Mucosa of descending colon (tissue), 3 donors: ENCODE measurements at places on chromosomes 1 and 21. TPM values are rescaled to one million over a fixed set of nuclear protein-coding genes. Genes with fewer than 3 reads are reported as not detected.
A peak's percentile ranks its signal among the peaks of the same experiment; 100 is the strongest.

The TPTE gene
- total RNA-seq: not detected

DNA sequence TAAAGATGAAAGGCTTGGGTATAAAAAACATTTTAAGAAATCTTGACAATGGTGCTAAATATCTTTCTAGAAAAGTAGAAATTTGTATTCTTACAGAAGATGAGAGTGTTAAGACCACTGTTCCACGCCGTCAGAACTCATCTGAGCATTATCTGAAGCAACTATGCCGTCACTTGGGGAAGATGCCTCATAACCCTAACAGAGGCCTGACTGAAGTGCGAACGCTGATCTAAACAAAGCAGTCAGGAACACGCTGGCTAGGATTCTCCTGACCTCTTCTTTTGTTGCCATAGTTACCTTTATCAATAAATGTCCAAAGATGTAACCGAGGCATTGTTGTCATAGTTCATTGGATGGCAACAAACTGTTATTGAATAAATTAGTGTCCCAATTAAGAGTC is 612.4 kb downstream of the LTN1 start:
- DNase-seq: no peak

GRCh38 chr1:156599811-156600210 is 1.5 kb downstream of the GPATCH4 start:
- DNase-seq: no peak

- no peak for DNase-seq
Measured at GRCh38 chr21:35925497-35925896, 134.8 kb downstream of the SETD4 start.

- no peak for DNase-seq
Measured at GRCh38 chr1:209218113-209218512, 365.4 kb upstream of the CAMK1G start.

DNA sequence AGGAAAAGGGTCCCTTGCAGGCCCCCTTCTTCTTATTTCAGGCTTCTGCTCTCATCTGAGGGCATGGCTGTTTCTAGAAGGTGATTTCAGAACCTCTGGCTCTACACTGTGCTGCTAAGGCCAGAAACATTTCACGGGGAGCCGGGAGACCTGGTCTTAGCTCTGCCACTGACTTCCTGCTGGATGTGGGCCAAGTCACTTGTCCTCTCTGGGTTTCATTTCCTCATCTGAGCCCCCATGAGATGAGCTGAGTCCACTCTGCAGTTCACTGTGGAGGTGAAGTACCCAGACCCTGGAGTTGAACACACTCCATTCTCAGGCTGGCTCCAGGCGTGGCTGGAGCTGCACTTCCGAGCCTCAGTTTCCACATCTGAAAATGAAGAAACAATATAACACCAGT is 2.1 kb downstream of the PADI1 start:
- peak; percentile 61 for DNase-seq

DNA sequence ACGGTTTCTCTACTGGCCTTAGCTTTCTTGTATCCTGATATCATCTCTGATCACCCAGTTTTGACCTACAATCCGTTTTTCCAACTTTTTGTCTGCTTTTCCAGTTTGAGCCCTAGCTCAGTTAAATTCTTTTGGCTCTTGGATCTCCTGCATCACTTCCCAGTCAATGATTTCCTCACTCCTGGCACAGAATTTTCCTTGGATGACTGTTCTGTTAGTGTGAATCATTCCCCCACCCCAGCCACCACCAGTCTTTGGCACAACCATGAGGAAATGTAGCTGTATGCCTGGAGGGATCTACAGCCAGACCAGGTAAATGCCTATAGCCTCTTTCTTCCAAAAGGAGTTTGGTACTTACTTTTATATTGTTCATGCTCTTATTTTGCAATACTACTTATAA is 187.2 kb upstream of the PTGFR start:
- DNase-seq: no peak

DNA sequence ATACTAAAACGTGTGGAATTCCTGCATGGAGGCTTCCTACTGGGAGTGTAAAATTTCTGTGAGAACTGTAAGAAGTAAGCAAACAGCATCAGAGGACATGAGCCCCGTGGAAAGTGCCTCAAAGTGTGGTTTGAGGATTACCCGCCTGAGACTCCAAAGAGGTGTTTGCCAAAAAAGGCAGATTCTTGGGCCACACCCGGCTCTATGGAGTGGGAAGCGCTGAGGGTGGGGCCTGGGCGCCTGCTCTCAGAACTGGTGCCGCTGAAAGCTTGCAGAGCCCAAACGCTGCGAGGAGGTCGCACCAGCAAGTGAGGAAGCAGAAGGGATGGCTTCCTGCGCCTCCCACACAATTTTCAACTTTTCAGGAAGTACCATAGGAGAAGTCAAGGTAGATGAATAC is 43.0 kb upstream of the PSEN2 start:
- peak; percentile 63 for DNase-seq

DNA sequence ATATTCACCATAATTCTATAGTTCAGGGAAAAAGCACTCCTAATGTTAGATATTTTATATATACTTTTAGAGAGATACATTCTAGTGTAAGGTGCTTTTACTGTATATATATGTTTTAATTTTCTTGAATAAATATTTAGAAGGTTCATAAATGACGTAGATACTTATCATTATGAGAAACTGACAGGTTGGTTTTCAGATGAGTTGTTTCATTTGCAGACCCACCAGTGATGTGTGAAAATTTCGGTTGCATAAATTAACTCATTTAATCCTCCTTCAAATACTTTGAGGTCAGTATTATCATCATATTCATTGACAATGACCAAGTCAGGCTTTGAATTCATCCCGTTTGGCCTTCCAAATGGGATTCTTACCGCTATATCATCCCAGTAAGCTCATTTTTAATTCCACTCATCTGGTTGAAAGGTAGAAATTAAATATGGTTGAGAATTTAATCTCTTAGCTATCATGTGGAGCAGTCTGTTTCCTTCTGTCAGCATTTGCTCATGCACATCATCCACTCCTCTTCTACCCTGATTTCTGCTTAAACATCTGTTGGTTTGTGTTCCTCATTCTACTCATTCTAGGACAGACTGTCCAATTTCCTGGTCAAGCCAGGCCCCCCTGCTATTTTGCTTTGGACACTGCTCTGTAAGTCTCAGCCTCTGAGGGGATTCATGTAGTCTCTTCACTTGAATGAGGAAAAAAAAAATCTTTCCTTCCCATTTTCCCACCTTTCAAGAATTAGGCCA is 1156.6 kb downstream of the PLA2G4A start:
- DNase-seq: no peak

DNA sequence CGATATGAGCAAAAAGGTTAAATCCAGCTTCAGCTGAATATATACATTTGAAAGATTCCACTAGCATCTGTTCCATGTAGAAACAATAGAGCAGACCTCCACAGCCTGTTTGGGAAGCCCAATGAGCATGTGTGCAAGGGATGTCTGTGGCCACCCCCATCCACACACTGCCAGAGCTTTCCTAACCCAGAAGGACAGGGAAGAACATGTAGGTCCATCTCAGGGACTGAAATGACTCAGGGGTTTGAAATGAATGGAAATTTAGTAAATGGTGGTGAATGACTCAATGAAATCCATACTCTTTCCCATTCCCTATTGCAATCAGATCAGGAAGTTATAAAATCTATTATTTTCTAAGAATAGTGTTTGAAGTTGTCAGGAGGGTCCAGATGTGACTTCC is 397.2 kb downstream of the DUSP10 start:
- no peak for DNase-seq

The GPR52 gene
- total RNA-seq: 2.9 TPM

The KRTAP19-3 gene
- total RNA-seq: not detected

GRCh38 chr1:29802181-29803068 is 566.1 kb downstream of the PTPRU start:
- no peak for DNase-seq
